Heart right ventricle (tissue), 16 donors: ENCODE measurements at places on chromosomes 7 and 10. TPM values are rescaled to one million over a fixed set of nuclear protein-coding genes. Genes with fewer than 3 reads are reported as not detected.

DNA sequence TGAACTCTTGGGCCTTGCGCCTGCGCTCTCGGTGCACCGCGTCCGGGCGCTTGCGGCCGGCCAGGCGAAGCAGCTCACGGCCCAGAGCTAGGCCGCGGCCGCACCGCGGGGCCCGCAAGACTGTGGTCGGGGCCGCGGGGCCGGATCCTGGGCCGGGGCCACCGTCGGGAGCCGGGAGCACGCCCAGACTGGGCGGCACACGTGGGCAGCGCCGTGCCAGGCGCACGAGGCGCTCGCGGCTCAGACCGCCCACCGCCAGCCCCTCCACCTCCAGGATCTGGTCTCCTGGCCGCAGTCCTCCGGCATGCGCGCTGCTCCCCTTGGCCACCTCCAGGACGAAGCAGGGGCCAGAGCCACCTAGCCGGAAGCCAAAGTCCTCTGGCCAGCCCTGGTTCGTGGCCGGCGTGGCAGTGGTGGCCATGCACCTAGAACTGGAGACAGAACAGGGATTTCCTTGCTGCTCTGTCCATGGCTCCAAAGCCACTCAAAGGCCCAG is at the start of gene GRID2IP:
GRID2IP (minus strand) TSS at position 446 of the 496 bp plus-strand sequence; CDS start at position 421, 25 bp downstream.
- H3K27me3 ChIP-seq: no peaks in the 10 kb centered on the region
- no peaks in the 10 kb centered on the region for H3K36me3 ChIP-seq
- DNase-seq: no peak
- H3K4me1 ChIP-seq: no peaks in the 10 kb centered on the region
- H3K4me3 ChIP-seq: no peak within 1 kb of the TSS

The ITPRID1 gene
- not detected for total RNA-seq

- H3K27ac ChIP-seq: no peak overlapping the region
- H3K27me3 ChIP-seq: no peaks in the 10 kb centered on the region
- DNase-seq: no peak
- no peaks in the 10 kb centered on the region for H3K36me3 ChIP-seq
- H3K4me1 ChIP-seq: no peaks in the 10 kb centered on the region
Observed at GRCh38 chr7:30514177-30514576, 9.5 kb upstream of the GGCT start.

- no peak overlapping the region for H3K27ac ChIP-seq
- no peaks in the 10 kb centered on the region for H3K36me3 ChIP-seq
- H3K4me1 ChIP-seq: peaks cover 73% of the 10 kb centered on the region
- DNase-seq: no peak
Observed at GRCh38 chr7:50727072-50727471, 55.6 kb downstream of the GRB10 start.

GRCh38 chr7:13476881-13477444 is 512.5 kb downstream of the ETV1 start:
- H3K4me3 ChIP-seq: no peak overlapping the region
- H3K27me3 ChIP-seq: no peaks in the 10 kb centered on the region
- H3K36me3 ChIP-seq: no peaks in the 10 kb centered on the region
- H3K4me1 ChIP-seq: no peaks in the 10 kb centered on the region
- DNase-seq: no peak
- no peak overlapping the region for H3K27ac ChIP-seq

GRCh38 chr7:41978858-41979257 is 258.2 kb downstream of the GLI3 start:
- H3K36me3 ChIP-seq: no peaks in the 10 kb centered on the region
- no peaks in the 10 kb centered on the region for H3K27me3 ChIP-seq
- DNase-seq: no peak
- no peak overlapping the region for H3K27ac ChIP-seq
- H3K4me3 ChIP-seq: no peak overlapping the region

GRCh38 chr7:86963599-86964230 is 95.7 kb downstream of the ELAPOR2 start:
- H3K27me3 ChIP-seq: no peaks in the 10 kb centered on the region
- no peaks in the 10 kb centered on the region for H3K36me3 ChIP-seq
- no peak for DNase-seq
- no peak overlapping the region for H3K27ac ChIP-seq
- no peaks in the 10 kb centered on the region for H3K4me1 ChIP-seq

The HDAC9 gene
- 43.4 TPM for total RNA-seq

The VWDE gene
- not detected for total RNA-seq

DNA sequence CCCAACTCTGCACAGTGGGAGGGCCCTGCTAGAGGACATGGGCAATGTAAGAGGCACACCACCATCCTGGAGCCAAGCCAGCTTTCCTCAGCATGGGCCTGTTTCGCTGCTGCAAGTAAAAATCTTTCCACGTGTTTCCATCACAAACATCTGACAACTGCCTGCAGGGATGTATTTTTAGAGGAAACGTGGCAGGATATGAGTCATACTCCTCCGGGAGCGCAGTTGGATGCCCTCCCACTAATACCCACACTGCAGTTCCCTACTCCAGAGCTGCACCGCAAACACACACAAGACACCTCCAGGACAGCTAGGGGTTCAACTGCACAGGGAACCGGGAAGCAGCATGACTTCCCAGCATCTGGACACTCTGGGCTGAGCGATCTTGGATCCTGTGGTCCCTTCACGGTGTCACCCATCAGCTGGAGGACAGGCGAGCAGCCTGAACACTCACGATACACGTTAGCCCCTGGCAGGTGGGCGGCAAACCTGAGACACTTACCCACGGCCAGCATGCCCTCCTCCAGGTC is 26.1 kb downstream of the PLAC9 start:
- DNase-seq: peak; percentile 84
- H3K4me1 ChIP-seq: peaks cover 65% of the 10 kb centered on the region
- no peaks in the 10 kb centered on the region for H3K27me3 ChIP-seq
- H3K4me3 ChIP-seq: no peak overlapping the region
- H3K36me3 ChIP-seq: peaks cover 71% of the 10 kb centered on the region

GRCh38 chr7:100210805-100211204 is 8.9 kb upstream of the PVRIG start:
- H3K4me3 ChIP-seq: no peak overlapping the region
- H3K4me1 ChIP-seq: no peaks in the 10 kb centered on the region
- no peaks in the 10 kb centered on the region for H3K36me3 ChIP-seq
- DNase-seq: no peak

GRCh38 chr7:27947586-27948278 is 207.8 kb downstream of the TAX1BP1 start:
- no peak for DNase-seq
- H3K36me3 ChIP-seq: no peaks in the 10 kb centered on the region
- peaks cover 22% of the 10 kb centered on the region for H3K4me1 ChIP-seq
- no peak overlapping the region for H3K27ac ChIP-seq

DNA sequence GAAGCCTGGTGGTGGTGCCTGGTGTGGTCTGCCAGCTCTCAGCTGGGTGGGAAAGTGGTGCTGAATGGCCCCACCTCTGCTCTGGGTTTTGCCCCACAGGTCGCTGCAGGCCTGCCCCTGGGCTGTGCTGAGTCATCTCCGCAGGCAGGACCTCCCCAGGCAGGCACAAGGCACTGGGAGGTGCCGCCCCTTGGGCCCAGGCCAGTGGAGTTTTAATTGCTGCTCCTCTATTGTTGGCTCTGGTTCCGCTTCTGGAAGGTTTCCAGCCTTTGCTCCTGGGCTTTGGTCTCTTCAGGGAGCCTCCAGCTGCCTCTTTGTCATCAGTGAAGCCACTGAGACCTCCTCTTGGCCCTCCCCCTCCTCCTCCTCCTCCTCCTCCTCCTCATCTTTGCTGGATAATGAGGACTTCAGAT is 180.3 kb upstream of the GRB10 start:
- no peak overlapping the region for H3K27ac ChIP-seq
- H3K36me3 ChIP-seq: no peaks in the 10 kb centered on the region
- no peak overlapping the region for H3K4me3 ChIP-seq
- DNase-seq: peak; percentile 80
- H3K27me3 ChIP-seq: no peaks in the 10 kb centered on the region

The AQP1 gene
- total RNA-seq: 174 TPM

DNA sequence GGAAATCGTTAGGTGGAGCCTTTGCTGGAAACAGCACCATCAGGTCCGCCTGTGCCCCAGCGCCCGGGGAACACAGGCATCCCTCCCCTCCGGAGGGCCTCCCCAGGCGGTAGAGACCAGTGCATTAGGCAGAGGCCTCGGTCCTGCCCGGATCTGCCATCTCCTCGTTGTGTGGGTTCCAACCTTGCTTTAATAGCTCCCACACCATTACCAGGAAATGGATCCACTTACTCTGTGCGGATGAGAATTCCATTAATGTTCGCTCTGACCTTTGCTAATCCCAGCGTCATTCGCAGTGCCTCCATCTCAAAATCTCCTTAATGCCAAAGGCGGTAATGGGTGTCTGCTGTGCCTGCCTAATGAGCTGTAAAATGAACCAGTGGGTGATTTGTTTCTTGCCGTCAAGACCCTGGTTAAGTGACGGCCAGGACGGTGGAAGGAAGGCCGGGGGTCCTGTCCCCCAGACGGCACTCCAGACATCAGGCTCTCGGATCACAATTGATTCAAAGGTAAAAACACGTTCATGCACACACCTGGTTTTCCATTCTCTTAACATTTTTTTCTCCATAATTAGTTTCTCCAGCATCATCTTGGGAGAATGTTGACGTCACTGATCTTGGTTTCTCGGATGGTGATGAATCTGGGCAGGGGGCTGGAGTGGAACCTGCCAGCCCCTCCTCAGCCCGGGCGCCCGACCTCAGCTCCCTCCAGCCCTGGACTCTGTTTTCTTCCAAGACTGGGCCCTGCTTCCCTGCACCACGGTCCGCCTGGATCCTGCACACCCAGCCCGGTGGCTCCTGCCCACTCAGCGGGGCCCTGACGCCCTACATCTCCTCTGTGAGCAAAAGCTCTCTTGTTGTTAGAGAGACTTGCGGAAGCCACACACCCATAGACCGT is 22.8 kb upstream of the FAM20C start:
- no peak overlapping the region for H3K27ac ChIP-seq
- peaks cover 8% of the 10 kb centered on the region for H3K4me1 ChIP-seq
- H3K4me3 ChIP-seq: no peak overlapping the region
- DNase-seq: no peak
- H3K27me3 ChIP-seq: no peaks in the 10 kb centered on the region
- H3K36me3 ChIP-seq: no peaks in the 10 kb centered on the region

GRCh38 chr7:136256491-136256890 is 279.3 kb upstream of the MTPN start:
- no peaks in the 10 kb centered on the region for H3K36me3 ChIP-seq
- no peaks in the 10 kb centered on the region for H3K4me1 ChIP-seq
- H3K27me3 ChIP-seq: no peaks in the 10 kb centered on the region
- DNase-seq: no peak
- H3K27ac ChIP-seq: no peak overlapping the region
- H3K4me3 ChIP-seq: no peak overlapping the region

GRCh38 chr10:110790913-110791506 is 80.7 kb upstream of the PDCD4 start:
- H3K4me3 ChIP-seq: no peak overlapping the region
- H3K4me1 ChIP-seq: peaks cover 40% of the 10 kb centered on the region
- DNase-seq: no peak
- no peaks in the 10 kb centered on the region for H3K36me3 ChIP-seq

DNA sequence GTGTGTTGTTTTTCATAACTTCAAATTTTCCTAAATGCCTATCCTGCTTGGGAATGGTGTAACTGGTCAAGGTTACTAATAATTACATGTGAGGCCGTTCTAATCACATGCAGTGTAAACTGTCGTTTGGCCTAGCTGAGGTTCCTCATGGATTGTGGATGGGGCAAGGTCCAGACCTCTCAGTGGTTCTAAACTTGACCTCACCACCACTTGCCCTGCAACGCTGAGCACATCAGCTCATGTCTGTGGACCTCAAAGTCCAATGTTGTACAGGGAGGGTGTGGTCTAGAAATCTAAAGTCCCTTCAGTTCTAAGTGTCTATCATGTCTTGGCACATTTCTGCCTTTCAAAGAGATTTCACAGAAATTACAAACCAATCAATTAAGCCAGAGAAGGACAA is 15.6 kb downstream of the RBP3 start:
- no peak overlapping the region for H3K27ac ChIP-seq
- no peak overlapping the region for H3K4me3 ChIP-seq
- no peaks in the 10 kb centered on the region for H3K27me3 ChIP-seq
- no peaks in the 10 kb centered on the region for H3K36me3 ChIP-seq
- H3K4me1 ChIP-seq: no peaks in the 10 kb centered on the region

The SPDYE6 gene
- total RNA-seq: not detected

GRCh38 chr7:47241112-47242065 is 340.5 kb downstream of the TNS3 start:
- peaks cover 24% of the 10 kb centered on the region for H3K4me1 ChIP-seq
- no peak for DNase-seq
- H3K4me3 ChIP-seq: no peak overlapping the region
- H3K36me3 ChIP-seq: no peaks in the 10 kb centered on the region
- H3K27me3 ChIP-seq: no peaks in the 10 kb centered on the region
